ENCODE measurements at places on chromosomes 6 and 20.
A peak's percentile ranks its signal among the peaks of the same experiment; 100 is the strongest.

GRCh38 chr6:3382326-3383279 lies 74.2 kb downstream of the SLC22A23 start:
- DNase-seq: peak; percentile 84

- DNase-seq: no peak
Measured at GRCh38 chr20:1397710-1398109, 4.9 kb upstream of the FKBP1A start.

GRCh38 chr6:147248859-147249258 lies 44.6 kb downstream of the STXBP5 start:
- DNase-seq: no peak

DNA sequence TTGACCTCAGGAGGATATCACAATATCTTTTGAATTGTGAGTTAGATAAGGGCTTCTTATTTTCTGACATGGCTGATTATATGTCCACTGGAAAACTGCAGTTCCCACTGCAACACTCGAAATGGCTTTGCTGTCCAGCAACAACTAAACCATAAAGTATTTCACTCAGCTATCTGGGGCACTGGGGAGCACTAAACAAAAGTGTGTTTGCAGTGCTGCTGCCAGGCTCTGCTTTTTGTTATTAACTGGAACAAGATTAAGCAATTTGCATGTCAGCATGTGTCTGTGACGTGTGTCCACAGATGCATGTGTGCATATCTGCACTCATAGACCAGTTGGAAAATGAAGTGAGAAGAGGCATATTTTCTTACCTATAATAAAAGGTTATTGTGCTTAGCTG lies 107.8 kb upstream of the CCN2 start:
- no peak for DNase-seq

DNA sequence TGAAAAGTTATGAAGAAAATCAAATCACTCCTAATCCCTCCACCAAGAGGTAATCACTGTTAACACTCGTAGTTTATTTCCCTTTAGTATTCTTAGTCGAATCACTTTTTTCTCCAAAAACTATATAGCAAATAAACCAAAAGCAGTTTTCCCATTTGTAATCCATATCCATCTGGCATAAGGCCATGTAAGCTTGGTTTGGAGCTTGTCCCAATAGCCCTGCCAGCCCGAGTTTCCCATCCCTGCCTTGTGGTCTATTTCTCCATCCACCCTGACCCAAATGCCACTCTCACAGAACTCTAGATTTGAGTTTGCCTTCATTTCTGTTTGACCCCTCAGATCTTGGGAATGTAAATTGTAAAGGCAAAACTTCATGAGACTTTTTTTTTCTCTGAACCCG lies 71.8 kb upstream of the DSP start:
- no peak for DNase-seq

GRCh38 chr20:59750209-59750840 lies 146.0 kb downstream of the PHACTR3 start:
- DNase-seq: no peak

DNA sequence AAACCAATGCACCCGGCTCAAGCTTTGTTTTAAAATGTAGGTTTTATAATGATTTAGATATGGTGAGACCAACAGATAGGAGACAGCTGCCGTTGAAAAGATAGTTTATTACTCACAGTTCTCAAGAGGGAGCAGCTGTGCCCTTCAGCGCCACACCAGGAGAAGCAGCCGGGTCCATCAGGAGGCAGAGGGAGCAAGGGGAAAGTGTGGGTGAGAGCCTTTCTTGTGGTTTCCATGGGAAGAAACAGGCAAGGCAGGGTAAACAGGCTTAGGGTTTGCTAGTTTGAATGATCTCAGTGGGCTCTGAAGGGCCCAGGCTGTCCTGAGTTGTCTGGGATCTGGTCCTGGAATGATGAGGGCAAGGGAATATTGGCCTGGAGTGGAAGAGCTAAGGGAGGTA lies 117.7 kb upstream of the PLCB4 start:
- DNase-seq: no peak

DNA sequence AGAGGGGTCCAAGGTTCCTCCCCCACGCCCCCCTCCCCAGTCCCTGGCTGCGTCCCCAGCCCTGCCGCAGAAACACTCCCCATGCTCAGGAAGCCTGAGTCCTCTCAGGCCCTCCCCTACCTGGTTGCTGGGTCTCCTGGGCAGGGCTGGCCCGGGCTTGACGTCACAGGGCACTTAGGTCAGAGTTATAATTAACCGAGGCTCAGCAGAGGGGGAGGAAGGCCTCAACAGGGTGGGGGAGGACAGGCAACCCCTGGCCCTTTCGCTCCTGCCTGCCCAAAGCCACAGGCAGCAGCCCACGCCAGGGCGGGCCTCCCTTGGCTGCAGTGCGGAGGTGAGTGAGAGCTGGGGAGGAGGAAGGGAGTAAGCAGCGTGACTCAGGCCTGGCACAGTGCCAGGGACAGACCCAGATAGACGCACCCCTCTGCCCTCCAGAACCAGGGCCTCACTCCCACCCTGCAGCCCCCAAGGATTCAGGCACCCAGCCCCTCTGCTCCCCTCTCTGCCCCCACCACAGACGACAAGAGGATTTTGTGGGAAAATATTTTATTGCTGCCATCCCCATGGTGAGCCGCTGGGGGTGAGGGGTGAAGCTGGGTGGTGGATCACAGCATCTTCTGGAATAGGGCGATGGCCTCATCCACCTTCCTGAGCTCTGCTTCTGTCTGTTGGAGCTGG lies at the start of gene VWA7:
Gene VWA7, minus strand, starts transcription at position 340 of the 678 bp plus-strand sequence. CDS start 549 bp downstream, outside the sequence.
- peak; percentile 98 for DNase-seq

- DNase-seq: no peak
Measured at GRCh38 chr6:139126255-139126654, 8.6 kb upstream of the HECA start.

- no peak for DNase-seq
Measured at GRCh38 chr6:165129086-165129485, 180.3 kb downstream of the C6orf118 start.
